ENCODE measurements at places on chromosomes 16 and 17. TPM values are rescaled to one million over a fixed set of nuclear protein-coding genes. Genes with fewer than 3 reads are reported as not detected.

C16orf89 gene
- total RNA-seq, result 18.4 TPM

CBX2 gene
- total RNA-seq, result 2.4 TPM

DNA sequence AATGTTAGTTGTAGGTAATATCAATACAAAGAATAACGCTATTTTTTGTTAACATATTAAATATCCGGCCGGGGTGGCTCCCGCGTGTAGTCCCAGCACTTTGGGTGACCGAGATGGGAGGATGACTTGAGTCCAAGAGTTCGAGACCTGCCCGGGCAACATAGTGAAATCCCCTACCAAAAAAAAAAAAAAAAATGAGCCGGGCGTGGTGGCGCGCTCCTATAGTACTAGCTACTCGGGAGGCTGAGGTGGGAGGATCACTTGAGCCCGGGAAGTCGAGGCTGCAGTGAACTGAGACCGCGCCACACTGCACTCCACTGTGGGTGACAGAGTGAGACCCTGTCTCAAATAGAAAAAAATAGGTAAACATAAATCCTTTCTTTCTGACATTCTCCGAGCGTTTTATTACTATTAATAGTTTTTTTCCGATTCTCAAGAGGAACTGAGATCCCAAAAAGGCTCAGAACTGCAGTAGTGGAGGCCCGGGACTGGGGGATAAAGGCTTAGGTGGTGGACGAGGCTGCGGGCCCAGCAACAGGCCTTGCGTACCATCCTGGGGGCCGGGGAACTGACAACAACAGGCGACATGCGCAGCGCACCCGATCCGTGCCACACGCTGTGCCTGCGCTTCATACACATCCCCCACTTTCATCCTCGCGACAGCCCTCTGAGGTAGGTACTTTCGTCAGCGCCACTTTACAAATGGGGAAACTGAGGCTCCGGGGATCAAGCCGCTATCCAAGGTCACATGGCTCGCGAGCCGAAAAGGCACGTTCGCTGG lies 919 bp downstream of the N4BP1 start:
- no peak for DNase-seq

- no peak for DNase-seq
These were observed 160.3 kb upstream of the RPH3AL start for GRCh38 chr17:512926-513325.

CDRT15L2 gene
- not detected for total RNA-seq

- DNase-seq, result no peak
These were observed 6.1 kb upstream of the MXRA7 start for GRCh38 chr17:76716839-76717215.
